ENCODE measurements at places on chromosomes 13 and 19.

DNA sequence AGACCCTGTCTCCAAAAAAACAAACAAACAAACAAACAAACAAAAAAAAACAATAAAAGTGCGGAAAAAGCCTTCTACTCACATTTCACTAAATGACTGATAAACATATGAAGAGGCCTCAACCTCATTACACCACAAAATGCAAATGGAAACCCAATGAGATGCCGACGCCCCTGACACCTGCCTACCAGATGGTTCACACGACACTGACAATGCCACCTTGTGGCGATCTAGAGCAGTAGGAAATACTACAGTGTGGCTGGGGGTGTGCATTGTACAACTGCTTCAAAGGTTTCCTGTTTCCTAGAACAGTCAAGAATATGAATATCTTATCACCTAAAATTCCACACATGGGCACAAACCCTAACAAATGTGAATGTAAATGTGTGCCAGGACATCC lies 14.0 kb downstream of the SCGB2B2 start:
- DNase-seq: no peak

DNA sequence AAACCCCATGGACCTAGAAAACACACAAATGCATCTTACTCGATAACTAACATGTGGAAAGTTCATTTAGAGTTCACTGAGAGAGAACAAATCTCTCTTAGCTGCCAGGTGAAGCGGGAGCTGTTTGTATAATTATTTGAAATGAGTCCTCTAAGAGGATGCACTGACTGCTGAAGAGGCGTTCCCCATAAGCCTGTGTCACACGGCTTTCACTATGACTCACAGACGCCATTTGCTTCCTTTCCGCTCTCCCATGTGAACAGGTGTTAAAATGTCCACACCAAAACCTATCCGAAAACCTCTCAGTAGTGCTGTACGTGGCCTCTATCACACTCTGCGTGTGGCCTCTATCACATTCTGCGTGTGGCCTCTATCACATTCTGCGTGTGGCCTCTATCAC lies 101.8 kb downstream of the SOX1 start:
- DNase-seq: no peak

- no peak for DNase-seq
Measured at GRCh38 chr13:70844391-70845108, 736.3 kb upstream of the KLHL1 start.

DNA sequence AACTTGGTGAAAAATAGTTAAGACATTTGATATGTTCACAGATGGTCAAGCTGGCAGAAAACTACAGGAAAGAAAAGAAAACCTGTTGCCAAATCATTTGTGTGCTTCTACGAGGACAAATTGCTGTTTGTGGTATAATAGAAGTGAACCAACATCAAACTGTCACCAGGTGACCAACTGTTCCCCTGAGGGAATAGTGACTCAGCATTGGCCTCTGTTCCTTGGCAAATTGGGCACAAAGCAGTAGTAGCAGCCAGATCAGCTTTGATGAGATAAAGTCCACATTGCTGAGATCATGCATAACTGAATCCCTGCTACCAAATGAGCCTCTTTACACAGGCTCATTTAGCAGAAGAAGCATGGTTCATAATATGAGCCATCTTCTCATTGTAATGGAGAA lies 103.5 kb downstream of the POSTN start:
- no peak for DNase-seq

DNA sequence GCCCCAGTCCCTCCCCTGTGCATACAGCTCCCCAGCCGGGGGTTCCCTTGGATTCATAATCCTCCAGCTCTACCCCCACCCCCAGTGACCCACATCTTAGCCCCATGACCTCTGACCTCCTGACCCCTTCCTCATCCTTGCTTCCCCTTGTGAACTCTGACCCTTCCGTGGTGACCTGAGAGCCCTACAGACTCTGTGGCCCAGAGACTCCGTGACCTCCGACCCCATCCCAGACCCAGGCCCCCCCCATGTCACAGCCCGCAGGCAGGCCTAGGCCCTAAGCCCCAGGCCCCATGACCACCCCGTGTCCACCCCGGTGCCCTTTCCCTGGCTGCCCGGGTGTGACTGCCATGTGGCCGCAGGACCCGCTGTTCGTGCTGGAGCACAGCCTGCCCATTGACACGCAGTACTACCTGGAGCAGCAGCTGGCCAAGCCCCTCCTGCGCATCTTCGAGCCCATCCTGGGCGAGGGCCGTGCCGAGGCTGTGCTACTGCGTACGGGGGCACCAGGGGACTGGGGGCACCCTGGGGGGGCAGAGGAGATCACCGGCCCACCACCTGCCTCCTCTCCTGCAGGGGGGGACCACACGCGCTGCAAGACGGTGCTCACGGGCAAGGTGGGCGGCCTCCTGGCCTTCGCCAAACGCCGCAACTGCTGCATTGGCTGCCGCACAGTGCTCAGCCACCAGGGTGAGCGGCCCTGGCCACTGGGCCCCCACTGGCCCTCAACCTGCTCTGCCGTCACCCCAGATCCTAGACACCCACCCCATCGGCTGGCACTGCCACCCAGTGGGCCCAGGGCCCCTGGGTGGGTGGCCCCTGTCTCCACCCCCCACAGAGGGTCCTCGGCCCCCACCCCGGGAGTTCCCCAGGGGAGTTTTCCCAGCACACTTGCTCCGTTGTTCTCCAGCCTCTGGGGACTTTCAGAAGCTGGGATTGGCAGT lies 2.4 kb upstream of the SPIB start:
- no peak for DNase-seq

GRCh38 chr13:112188298-112188610 lies 121.3 kb downstream of the SOX1 start:
- no peak for DNase-seq

Data from skeletal muscle cell (primary cell).